Activated B cell treated with CpG ODN at 0.5 μM for 24 hours (primary cell): ENCODE measurements at places on chromosomes 5 and 9.

DNA sequence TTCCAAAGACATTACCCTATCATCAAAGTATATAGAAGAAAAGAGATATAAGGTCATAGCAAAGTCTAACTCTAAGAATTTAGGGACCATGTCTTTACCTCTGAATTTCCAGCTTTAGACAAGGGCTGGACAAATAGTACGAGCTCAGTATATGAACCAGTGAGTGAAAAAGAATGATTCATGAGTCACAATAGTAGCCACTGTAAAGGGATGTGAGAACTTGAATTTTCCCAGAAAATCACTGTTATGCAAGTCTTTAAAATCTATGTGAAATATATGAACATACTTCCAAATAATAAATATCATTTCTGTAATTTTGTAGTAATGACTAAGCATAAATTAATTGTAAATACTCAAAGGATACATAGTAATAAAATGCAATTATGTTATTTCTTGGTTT lies 305.9 kb upstream of the PRR16 start:
- no peak for DNase-seq

- no peak for DNase-seq
Observed at GRCh38 chr5:174552428-174552827, 172.0 kb upstream of the MSX2 start.

GRCh38 chr9:136255166-136255538 lies 9.5 kb upstream of the QSOX2 start:
- DNase-seq, result no peak

- DNase-seq, result no peak
Observed at GRCh38 chr5:44833249-44833648, 24.5 kb downstream of the MRPS30 start.

GRCh38 chr9:110671849-110672248 lies 3.3 kb downstream of the MUSK start:
- DNase-seq, result no peak

DNA sequence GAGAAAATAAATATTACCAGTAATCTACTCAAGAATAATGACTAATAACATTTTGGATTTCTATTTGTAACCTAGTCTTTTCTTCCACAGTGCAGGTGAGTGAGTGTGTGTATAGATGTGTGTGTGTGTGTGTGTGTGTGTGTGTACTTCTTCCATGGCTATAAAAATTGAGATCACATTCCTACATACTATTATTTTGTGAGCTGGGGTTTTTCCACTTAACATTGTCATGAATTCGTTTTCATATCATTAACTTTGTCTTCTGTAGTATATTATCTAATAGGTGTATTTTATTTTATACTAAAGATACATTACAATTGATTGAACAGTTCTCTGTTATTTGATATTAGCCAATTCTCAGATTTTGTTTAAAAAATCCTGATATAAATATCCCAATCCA lies 152.4 kb upstream of the TRPC7 start:
- DNase-seq, result no peak

DNA sequence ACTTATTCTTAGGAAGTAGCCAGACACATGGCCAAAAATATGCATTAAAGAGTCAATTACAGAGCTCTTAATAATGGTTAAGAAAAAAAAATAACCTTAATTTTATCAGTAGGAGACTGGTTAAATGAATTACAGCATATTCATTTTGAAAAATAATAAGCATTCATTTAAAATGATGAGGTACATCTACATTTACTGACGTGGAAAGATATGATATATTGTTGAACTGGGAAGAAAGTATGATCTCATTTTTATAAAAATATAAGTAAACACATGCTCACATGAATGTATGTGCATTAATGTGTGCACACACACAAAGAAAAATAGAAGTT lies 250.3 kb downstream of the ENC1 start:
- no peak for DNase-seq

GRCh38 chr5:50975840-50976239 lies 309.4 kb downstream of the PARP8 start:
- no peak for DNase-seq

DNA sequence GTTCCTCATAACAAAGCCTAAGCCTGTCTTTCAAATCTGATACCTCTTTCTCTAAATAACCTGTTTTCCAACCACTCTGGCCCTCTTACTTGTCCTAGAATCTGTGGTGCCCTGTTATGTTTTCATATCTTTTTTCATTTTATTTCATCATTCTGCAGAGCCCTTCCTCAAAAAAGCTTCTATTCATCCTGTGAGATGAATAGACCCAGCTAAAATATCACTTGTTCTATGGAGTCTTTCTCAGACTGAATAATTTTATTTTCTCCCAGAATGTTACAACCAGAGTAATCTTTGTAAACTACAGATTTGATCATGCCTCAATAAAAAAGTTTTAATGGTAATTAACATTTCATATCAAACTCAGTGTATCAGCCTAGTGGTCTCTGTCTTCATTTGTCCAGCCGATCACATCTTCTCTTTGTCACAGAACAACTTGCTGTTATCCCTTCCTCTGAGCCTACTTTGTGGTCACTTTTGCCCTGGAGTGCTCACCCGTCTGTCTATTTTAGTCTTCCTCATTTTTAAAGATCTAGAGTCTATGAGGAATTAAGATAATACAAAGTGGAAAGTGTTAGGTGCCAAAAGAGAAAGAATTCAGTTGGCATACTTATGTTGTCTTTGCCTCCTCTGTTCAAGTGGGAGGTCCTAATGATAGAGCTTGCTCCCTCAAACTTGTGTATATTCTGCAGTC lies 77.8 kb downstream of the ZCCHC7 start:
- DNase-seq, result no peak

GRCh38 chr9:135083831-135084230 lies 3.6 kb upstream of the OLFM1 start:
- DNase-seq, result no peak

DNA sequence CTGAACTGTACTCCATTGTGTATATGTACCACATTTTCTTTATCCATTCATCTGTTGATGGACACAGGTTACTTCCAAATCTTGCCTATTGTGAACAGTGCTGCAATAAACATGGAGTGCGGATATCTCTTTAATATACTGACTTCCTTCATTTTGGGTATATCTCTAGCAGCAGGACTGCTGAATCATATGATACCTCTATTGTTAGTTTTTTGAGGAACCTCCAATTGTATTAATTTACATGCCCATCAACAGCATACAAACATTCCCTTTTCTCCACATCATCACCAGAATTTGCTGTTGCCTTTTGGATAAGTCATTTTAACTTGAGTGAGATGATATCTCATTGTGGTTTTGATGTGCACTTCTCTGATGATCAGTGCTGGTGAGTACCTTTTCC lies 81.8 kb upstream of the FAM120A start:
- DNase-seq, result no peak

DNA sequence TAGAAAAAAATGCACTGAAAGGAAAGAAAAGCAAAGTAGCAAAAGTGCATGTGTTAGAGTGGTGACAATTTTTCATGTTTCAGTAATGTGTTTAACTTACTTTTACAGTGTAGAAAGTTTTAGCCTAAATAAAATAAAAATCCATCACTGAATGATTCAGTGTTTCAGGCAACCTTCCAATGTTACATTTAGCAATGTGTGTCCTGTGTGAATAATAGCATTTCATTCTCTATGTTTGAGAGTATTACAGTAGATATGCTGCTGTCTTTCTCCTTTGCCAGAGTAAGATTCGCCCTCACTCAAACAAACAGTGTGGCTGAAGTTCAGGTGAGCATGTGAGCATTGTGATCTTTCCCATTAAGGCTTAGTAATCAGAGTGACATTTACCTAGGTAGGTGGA lies 171.1 kb downstream of the TARS1 start:
- no peak for DNase-seq

DNA sequence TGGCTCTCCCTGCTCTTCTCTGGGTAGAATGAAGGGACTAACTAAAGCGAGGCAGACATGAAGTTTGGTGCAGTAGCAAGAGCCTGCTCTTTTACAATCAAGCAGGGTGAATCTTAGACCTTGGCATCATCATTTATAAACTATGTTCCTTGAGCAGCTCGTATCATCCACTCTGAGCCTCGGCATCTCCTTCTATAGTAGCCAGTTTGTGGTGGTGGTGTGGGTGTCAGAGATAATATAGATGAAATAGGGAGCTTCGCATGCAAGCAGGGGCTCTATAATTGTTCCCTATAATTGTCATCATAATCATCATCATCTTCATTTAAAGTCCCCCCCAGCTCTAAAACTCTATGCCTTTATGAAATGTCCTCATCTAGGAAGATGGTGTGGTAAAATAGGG lies 72.5 kb upstream of the SAP30L start:
- no peak for DNase-seq

DNA sequence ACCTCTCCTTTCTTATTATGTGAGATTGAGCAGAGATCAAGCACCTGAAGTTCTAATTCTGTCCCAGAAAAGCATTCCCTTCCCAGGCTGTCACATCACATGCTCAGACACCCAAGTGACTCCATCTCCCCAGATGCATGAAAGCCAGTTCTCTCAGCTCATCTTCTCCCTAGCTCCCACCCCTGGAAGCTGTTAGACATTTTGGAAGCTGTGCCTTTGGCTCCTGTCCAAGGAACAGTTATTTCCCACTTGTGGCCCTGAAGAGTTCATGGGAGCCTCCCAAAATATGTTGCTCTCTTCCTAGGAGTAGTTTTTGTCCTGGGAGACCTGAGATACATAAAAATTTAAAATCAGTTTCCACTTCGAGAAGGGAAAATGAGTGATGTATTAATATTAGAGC lies 161.4 kb upstream of the GAS1 start:
- no peak for DNase-seq

- DNase-seq, result no peak
Observed at GRCh38 chr9:105444130-105444529, 3.7 kb upstream of the FSD1L start.

GRCh38 chr9:33125871-33126823 lies 41.0 kb downstream of the B4GALT1 start:
- peak; percentile 59 for DNase-seq

- DNase-seq, result peak; percentile 20
Observed at GRCh38 chr9:125829743-125830142, 82.6 kb downstream of the PBX3 start.

GRCh38 chr5:9423571-9423970 lies 122.3 kb downstream of the SEMA5A start:
- DNase-seq, result no peak
